ENCODE measurements at places on chromosomes 7 and 10. TPM values are rescaled to one million over a fixed set of nuclear protein-coding genes. Genes with fewer than 3 reads are reported as not detected.

DNA sequence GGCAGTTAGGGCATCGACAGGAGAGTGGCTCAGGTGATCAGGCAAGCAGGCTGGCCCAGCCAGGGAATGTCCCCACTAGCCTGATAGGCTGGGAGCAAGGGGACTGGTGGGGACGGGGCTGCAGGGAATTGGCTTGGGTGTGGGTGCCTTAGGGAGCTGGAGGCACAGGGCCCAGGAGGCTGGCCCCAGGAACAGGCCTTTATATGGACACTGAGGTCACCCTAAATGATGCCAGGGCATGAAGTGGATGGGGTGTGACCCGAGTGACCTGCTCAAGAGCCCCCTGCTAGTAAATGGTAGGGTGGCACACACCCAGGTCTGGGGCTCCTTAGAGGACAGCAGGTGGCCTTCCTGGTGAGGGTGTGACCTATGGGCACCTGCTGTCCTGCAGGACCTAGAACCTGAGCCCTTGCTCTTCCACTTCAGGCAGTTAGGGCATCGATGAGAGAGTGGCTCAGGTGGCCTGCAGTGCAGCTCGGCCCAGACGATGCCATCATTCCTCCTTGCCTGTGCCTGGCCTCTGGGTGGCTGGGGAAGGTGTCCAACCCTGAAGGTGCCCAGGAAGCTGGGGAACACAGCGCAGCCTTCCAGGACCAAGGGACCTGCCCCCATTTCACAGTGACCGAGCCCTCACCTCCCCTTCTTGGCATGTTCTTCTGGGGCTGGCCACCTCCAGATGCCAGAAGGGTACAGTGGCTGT lies 51.7 kb upstream of the LEP start:
- DNase-seq: no peak

DNA sequence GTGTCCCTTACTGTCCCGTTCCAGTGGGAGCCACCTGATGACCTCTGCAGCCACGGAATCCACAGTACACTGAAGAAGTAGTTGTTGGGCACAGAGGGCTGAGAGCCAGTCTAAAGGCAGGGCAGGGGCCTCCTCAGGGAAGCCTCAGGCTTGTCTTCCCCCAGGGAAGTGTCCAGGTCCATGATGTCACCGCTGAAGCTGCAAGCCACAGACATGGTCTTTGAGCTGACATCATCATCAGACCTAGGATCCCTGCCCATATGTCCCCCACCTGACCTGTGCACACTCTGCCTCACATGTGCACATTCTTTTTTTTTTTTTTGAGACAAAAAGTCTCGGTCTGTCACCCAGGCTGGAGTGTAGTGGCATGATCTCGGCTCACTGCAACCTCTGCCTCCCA lies 38.4 kb upstream of the ELFN1 start:
- no peak for DNase-seq

DNA sequence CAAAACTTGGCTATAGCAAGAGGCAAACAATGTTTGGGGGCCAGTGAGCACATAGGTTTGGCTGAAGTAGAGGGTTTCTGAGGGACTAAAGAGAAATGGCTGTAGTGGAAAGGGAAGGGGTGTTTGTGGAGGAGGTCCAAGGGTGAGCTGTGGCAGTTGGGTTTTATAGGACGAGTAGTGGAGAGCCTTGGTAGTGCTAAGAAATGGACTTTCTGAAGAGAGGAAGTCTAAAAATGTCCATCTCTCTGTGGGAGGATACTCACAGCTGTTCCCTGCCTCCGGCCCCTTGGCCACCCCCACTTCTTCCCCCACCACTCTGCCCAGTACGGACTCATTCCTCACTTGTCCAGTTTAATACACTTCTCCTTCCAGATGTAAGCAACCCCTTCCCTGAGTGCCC lies 64.3 kb downstream of the ZNF22 start:
- no peak for DNase-seq

The PDLIM1 gene
- 7.3 TPM for total RNA-seq

DNA sequence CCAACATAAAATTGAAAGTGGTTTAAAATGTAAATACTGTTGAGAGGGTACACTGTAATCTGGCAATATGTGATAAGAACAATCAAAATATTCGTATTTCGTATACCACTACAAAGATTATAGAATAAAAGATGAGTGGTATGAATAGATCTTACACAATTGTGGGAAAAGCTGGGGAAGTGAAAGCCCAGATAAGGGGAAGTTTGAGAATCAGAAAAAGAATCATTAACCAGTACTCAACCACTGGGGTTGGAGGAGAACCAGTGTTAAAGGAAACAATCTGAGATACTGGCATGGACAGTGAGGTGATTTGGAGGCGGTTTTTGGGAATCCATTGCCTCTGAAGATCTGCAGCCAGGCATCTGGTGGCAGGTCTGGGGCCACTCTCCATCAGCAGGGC lies 59.7 kb upstream of the CDK14 start:
- DNase-seq: no peak

The ZNF467 gene
- total RNA-seq: 1.1 TPM

DNA sequence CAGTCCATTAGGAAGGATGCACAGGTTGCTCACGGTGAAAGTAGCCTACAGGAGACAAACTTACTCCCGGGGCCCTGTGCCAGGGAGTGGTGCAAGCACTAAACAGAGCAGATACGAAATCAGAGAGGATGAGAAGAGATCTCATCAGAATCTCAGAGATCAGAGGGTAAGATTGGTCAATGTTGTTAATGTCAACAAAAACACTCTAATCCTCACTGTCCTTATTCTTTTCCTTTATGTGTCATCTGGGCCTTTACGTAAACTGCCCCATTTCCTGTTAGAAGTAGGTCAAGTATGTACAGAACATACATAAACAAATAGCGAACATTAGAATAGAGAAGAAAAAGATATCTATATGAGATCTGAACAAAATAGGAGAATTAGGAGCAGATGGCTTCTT lies 163.1 kb downstream of the PPP1R17 start:
- no peak for DNase-seq

DNA sequence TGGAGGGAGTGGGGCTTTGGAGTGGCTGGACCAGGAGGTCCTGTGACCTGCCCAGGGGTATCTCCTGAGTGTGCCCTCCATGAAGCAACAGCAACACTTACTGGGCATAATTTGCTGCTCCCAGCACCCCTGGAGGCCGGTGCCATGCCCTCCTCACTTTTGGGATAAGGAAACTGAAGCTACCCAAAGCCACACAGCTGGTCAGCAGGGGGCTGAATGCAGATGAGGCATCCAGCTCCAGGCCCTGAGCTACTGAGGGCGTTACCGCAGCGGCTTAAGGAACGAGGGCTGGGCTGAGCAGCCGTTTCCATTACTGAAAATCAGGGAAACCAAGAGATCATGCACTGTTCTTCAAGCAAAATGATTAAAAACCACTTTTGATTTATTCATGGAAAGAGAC lies 408.9 kb downstream of the GLRX3 start:
- no peak for DNase-seq

The NXPH1 gene
- total RNA-seq: not detected

The VAX1 gene
- total RNA-seq: not detected

The ING3 gene
- total RNA-seq: 49.3 TPM

DNA sequence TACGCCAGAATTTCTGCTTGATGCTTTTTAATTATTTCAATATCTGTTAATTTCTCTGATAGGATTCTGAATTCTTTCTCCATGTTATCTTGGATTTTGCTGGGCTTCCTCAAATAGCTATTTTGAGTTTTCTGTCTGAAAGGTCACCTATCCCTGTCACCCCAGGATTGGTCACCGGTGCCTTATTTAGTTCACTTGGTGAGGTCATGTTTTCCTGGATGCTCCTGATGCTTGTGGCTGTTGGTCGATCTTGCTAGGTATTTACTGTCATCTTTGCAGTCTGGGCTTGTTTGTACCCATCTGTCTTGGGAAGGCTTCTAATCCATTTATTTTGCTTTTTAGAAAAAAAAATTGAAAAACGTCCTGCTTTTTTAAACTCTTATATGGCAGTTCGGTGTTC lies 11.2 kb upstream of the PRKAR1B start:
- DNase-seq: no peak

The INSYN2A gene
- total RNA-seq: not detected

The IGFBP3 gene
- total RNA-seq: 0.99 TPM

- no peak for DNase-seq
These were observed 1.2 kb upstream of the SMARCD3 start for GRCh38 chr7:151249732-151250072.

- no peak for DNase-seq
These were observed 13.7 kb downstream of the KIN start for GRCh38 chr10:7773845-7774801.

GRCh38 chr7:73741600-73741999 lies 3.0 kb upstream of the ABHD11 start:
- no peak for DNase-seq

The LAMB1 gene
- 0.52 TPM for total RNA-seq

GRCh38 chr10:67629461-67629971 lies 66.5 kb downstream of the CTNNA3 start:
- no peak for DNase-seq

DNA sequence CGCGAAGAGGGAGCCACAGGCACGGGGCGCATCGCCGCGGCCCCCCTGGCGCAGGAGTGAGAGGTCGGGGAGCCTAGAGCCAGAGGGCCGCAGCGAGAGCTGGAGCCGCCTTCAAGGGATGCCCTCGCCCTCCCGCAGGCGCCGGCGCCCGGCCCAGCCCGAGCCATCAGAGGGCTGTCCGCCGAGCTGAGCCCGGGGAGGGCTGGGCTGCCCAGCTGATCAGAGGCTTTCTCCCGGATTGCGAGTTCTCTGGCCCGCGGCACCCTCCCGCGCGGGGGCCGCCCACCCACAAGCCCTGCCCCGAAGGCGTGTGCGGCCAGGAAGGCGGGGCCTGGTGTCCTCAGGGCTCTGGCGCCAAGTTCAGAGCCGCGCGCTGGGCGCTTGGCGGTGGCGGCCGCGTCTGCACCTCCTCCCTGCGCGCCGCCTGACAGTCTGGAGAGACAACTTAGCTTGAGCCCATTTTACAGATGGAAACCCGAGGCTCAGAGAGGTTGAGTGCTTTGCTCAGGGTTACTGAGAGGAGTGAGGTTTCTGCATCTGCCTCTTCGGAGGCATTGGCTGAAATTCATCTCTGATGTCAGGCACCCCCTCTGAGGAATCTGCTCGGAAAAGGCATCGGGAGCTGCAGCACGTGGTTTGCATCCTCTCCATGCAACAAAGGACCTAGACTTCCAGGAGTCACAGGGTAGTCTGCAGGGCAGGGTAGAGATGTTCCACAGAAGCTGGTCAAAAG lies 3.8 kb upstream of the ANTXRL start:
- DNase-seq: peak; percentile 65

GRCh38 chr10:75971402-75972211 lies 540.2 kb downstream of the LRMDA start:
- no peak for DNase-seq

GRCh38 chr7:137306748-137307147 lies 36.8 kb downstream of the PTN start:
- DNase-seq: no peak

DNA sequence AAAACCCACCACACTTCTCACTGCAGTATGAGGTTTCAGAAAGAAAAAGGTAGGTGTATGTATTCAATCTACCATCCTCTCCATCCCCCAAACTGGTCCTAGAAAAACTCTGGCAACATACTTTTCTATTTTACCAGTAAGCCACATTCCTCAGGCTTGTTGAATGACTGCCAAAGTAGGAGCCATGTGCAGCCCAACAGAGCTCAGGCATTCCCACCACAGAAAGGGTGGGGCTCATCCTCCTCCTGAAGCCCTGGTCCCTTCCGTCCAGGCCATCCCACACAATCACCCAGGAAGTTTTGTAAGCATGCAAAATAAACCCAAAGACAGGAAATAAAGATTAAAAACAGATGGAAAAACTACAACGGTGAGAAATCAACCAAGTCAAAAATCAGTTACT lies 57.2 kb downstream of the MAD1L1 start:
- no peak for DNase-seq

- DNase-seq: no peak
These were observed 16.4 kb downstream of the UCN3 start for GRCh38 chr10:5381187-5381586.

The MARVELD1 gene
- total RNA-seq: 0.62 TPM

- DNase-seq: no peak
These were observed 201.8 kb upstream of the PPP2R2D start for GRCh38 chr10:131698986-131699385.

The ZNF804B gene
- total RNA-seq: not detected

The CCDC6 gene
- total RNA-seq: 24.8 TPM

DNA sequence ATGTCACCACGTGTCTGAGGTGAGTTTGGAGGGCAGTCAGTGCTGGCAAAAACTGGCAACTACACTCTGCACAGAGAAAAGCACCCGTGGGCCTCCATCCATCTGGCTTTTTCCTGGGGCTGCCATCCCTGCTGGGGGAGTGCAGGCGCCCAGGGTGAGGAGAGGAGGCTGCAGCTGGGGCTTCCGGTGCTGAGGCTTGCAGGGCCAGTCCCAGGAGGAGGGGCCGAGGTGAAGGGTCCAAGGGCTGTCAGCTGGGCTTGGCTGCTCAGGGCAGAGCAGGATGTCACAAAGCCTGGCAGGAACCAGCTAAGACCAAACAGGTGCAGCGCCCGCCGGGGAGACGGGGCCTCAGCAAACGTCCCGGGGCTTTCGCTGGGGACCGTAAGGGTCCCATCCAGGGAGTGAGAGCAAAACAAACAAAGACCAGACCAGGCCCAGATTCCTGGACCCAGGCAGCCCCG lies 77.2 kb downstream of the CFAP46 start:
- no peak for DNase-seq

The GIMAP1 gene
- 17.1 TPM for total RNA-seq

The CAMK2B gene
- total RNA-seq: not detected

The METTL27 gene
- 2.9 TPM for total RNA-seq

DNA sequence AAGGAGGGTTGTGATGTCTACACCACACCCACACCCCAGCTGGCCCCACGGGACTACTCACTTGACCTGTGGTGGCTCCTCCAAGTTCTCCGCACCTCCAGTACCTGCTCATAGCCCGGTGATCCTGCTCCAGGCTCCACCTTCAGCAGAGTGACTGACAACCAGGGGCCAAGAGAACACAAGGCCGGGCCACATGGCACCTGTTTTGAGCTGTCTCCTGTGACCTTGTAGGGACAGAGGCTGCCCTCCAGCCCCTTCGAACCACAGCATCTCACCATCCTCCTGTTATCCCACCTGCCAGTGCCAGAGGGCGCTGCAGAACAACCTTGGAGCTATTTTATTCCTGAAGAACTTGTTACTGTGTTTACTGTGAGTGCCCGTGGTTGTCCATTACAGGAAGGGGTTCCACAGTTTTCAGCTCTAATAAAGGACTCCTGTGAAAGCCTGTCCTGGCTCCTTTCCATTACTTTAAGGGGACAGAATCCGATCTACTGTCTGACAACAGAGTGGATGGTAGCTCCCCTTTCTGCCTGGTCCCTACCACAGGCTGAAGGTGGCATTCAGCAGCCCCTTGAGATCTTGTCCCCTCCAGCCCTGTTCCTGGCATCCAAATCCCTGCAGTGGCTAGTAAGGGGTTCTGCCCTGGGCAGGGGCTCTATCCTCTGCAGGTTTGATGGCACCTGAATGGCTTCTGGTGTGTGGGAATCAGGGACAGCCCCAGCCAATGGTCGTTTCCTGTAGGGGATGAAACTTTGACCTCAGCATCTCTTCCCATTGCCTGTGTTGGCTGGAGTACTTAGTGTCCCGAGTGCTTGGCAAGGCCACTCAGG lies 50.8 kb downstream of the C10orf120 start:
- DNase-seq: no peak
